ENCODE measurements at places on chromosomes 12 and 14.

DNA sequence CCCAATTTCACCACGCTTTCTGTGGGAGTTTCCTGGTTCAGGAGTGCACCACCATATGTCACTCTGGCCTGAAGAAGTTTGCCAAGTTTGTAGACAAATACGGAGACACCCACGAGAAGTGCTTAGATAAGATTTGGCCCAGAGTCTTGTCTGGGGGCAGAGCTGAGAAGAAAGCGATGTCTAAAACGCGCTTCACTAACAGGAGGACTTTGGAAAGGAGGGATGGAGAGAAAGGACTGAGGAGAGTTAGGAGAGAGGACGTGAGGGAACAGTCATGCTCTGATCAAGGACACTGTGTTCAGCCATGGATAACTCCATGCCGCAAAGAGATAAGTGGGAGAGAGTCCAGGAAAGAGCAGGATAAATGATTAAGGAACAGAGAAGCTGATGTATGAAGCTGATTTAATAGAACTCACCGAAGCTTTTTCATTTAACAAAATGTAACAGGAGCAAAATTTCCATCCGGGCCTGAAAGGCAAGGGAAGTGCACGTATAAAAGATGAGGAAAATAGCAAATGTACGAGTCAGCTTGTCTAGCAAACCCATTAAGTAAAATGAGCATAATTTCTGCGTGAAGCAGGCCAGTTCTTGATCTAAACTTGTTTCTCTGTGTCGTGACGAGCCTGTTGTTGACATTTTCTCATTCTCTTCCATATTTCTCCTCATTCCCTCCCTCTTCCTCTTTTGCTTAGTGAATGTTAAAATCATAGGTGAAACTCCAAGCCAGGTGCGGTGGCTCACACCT, 23.4 kb upstream of the MAP3K9 start:
- DNase-seq = peak; percentile 60

GRCh38 chr14:54706769-54707168, 139.8 kb downstream of the SAMD4A start:
- DNase-seq = no peak

GRCh38 chr14:65281991-65282895, 130.3 kb upstream of the FUT8 start:
- peak; percentile 65 for DNase-seq

- no peak for DNase-seq
Measured at GRCh38 chr12:132500142-132500855, 10.3 kb downstream of the FBRSL1 start.

DNA sequence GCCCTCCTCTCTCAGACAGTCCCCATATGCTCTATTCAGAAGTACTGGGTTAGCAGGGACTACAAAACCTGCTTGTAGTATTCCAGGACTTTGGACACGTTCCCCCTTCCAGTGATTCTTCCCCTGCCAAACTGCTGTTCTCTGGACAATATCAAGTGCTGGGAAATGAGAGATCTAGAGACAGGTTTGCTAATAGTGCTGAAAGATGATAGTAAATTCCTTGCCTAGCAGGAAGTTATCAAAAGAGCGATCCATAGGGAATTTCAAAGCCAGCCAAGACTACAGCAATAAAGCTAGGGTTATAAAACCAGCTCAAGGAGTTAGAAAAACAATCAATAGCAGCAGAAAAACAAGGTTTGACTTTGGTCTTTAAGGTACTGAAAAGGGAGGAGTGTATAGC, 15.2 kb downstream of the SLC7A8 start:
- peak; percentile 57 for DNase-seq

GRCh38 chr12:87943023-87943422, 86.2 kb downstream of the C12orf50 start:
- no peak for DNase-seq

GRCh38 chr14:20499881-20500280, 5.5 kb upstream of the RNASE10 start:
- DNase-seq = no peak

- DNase-seq = no peak
Measured at GRCh38 chr14:50953502-50953901, 9.2 kb upstream of the PYGL start.

DNA sequence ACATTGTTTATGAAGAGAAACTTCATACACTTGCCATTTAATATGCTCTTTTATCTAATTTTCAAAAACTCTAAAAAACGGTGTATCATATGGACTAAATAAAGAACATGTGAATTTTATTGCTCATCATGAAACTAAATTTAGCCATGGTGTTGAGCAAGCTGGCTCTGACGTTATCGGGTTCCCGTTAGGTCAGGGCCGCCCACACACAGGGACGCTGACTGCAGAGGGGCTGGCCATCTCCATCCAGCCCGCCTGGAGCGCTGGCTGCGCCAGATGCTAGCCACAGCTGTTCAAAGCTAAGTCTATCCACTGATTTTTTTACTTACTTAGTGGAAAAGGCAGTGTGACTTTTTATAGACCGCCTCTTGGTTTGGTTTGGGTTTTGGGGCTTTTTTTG, 36.5 kb upstream of the DYNC1H1 start:
- peak; percentile 98 for DNase-seq

DNA sequence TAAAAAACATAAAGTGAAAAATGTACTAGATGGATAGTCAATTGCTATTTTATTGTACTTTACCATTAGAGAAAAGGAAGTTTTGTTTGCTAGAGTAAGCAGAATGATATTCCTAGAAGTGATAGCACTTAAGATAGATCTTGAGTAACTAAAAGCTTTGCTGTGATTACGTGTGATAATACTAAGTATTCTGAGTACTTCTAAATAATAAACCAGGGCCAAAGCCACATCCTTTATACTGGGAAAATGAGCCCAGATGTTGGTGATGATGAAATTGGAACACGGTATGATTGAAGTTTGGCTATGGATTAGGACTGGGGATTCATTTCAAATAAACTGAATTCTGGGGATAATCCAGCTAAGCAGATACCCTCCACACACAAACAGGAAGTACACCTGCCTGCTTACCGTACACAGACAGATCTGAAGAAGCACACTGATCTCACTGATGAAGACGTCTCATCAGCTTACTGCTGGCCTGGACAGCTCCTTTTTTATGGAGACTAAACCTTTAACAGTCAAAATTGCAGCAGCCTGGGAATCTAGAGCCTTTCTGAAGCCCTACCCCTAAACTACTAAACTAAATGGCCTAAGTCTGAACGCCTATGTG, 199.8 kb downstream of the LRFN5 start:
- DNase-seq = no peak

DNA sequence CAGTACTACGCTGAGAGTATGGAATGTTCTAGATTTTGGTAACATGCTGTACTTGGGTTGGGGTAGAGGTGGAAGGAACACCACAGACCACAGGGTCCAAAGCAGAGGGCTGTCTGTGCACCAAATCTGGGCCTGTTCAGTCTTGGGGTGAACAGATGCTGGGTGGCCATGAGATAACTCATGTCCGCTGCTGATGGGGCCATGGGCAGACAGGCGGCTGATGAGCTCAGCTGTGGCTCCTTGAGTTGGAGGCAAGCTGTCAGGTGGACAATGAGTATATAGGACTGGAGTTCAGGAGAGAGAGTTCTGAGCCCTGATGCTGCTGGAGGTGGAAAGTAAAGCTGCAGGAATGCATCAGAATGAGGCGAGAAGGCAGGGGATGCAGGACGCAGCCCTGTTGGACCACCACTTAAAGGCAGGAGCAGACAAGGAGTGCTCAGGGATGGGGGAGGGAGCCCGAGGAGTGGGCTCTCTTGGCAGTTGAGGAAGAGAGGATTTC, 6.2 kb downstream of the SMIM41 start:
- DNase-seq = no peak

GRCh38 chr12:104682790-104683279, 226.1 kb downstream of the CHST11 start:
- no peak for DNase-seq

DNA sequence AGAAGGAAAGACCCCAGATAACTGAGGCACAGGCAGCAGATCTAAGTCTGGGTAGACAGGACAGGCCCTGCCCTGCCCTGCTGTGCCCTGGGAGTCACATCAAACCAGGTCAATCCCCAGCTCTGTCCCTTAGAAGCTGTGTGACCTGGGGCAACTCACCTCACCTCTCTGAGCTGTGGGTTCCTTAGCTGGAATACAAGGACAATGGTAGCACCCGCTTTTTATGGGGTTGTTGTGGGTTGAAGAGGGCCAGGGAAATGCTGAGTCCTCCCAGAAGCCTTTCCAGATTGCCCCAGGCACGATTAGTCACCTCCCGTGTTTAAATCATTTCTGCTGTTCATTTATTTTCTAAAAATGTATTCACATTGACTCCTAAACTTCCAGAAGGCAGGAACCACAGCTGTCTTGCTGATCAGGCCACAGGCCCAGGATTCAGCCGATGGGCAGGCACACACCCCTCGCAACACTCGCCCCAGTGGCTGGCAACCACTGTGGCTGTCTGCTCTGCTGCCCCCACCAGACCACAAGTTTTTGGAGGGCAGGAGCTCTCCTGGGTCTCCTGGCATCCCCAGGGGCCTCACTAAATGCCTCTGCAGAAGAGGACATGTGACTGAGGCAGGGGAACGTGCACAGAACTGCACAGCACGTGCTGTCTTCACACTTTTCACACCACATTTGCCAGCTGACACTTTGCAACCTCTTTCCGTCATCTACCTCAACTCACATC, 3.0 kb downstream of the SELPLG start:
- DNase-seq = peak; percentile 50
